ENCODE measurements at places on chromosomes 11 and 22.

- peak overlapping the region; percentile 94 for H3K4me3 ChIP-seq
- H3K36me3 ChIP-seq = peaks cover 26% of the 10 kb centered on the region
- H3K4me1 ChIP-seq = peaks cover 44% of the 10 kb centered on the region
- H3K27ac ChIP-seq = peak overlapping the region; percentile 98
Observed at GRCh38 chr11:130071211-130071712, 1.6 kb downstream of the APLP2 start.

GRCh38 chr11:90355200-90355599 lies 132.4 kb upstream of the CHORDC1 start:
- no peaks in the 10 kb centered on the region for H3K4me1 ChIP-seq
- peaks cover 4% of the 10 kb centered on the region for H3K27me3 ChIP-seq
- DNase-seq = no peak
- H3K36me3 ChIP-seq = no peaks in the 10 kb centered on the region

GRCh38 chr22:48880749-48881148 lies 946.9 kb downstream of the BRD1 start:
- H3K27me3 ChIP-seq = peaks cover 17% of the 10 kb centered on the region
- H3K27ac ChIP-seq = no peak overlapping the region
- H3K4me1 ChIP-seq = peaks cover 4% of the 10 kb centered on the region
- no peaks in the 10 kb centered on the region for H3K36me3 ChIP-seq
- no peak overlapping the region for H3K4me3 ChIP-seq

- H3K4me3 ChIP-seq = no peak overlapping the region
- DNase-seq = no peak
- no peaks in the 10 kb centered on the region for H3K36me3 ChIP-seq
- peaks cover 24% of the 10 kb centered on the region for H3K4me1 ChIP-seq
- peaks cover 12% of the 10 kb centered on the region for H3K27me3 ChIP-seq
- H3K27ac ChIP-seq = no peak overlapping the region
Observed at GRCh38 chr11:68872216-68873003, 30.7 kb upstream of the CPT1A start.

DNA sequence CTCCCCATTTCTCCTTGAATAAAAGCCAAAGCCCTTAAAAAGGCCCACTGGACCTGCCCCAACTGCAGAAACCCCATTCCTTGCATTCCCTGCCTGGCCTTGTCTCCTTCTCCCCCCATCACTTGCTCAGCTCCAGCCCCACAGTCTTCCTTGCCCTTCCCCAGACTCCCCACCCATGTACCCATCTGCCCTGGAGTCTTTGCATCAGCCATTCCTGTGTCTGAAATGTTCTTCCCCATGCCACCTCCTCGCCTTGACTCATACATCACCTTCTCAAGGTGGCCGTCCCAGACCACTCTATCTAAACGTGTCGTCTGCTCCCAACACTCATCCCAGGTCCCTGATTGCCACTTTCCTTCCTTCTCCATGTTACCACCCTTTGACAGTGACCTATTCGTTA lies 77.4 kb upstream of the SHANK2 start:
- peaks cover 19% of the 10 kb centered on the region for H3K27me3 ChIP-seq
- no peaks in the 10 kb centered on the region for H3K36me3 ChIP-seq
- H3K4me3 ChIP-seq = no peak overlapping the region

DNA sequence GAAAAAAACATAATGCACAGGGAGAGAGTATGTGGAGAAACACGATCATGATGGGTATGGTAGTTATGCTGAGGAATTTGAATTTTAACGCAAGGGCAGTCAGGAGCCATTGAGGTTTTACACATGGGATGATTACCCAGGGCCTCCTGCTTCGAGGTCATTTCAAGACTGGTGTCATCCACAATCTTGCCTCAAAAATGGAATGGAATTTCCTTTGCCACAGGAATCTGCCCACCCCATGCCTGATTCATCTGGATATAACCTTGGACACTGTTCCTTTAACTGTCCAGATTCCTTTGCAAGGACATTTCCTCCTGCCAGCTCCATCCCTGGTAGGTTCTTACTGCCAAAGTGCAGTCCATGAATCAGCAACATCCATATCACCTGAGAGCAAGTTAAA lies 655.9 kb upstream of the TENM4 start:
- no peaks in the 10 kb centered on the region for H3K36me3 ChIP-seq
- no peak overlapping the region for H3K4me3 ChIP-seq
- no peak overlapping the region for H3K27ac ChIP-seq
